NCI-H510A (cell line): ENCODE measurements at places on chromosomes 16 and 17.

- DNase-seq = no peak
These were observed 17.7 kb upstream of the CDH15 start for GRCh38 chr16:89153848-89154271.

DNA sequence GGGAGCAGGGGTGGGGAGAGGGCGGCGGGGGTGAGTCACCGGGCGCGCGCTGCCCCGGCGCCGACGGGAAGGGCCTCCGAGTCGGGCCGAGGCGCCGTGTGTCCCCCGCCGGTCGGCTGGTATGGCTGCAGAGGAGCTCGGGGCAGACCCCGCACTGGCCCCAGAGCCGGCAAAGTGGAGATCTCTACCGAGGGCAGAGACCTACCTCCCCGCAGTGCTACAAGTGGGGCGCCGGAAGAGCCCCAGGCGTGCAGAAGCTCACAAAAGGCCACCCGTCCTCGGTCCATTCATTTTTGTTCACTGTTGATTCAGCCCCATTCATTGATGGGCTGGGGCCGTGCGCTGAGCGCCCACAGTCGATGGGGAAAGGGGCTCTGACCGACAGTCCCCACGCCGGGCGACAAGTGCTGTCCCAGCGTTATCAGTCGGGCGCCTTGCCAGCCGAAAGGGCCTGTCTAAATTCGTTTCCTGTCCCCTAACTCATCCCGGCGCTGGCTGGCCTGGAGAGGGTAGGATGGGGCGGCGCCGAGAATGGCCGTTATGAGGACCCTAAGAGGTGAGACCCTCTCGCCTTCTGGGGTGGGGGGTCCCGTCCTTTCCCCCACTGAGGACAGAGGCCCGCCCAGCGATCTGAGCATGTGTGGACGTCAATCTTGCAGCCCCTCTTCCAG, 709 bp upstream of the ENO3 start:
- DNase-seq = peak; percentile 54

- DNase-seq = no peak
These were observed 20.1 kb upstream of the C16orf95 start for GRCh38 chr16:87337262-87337771.

DNA sequence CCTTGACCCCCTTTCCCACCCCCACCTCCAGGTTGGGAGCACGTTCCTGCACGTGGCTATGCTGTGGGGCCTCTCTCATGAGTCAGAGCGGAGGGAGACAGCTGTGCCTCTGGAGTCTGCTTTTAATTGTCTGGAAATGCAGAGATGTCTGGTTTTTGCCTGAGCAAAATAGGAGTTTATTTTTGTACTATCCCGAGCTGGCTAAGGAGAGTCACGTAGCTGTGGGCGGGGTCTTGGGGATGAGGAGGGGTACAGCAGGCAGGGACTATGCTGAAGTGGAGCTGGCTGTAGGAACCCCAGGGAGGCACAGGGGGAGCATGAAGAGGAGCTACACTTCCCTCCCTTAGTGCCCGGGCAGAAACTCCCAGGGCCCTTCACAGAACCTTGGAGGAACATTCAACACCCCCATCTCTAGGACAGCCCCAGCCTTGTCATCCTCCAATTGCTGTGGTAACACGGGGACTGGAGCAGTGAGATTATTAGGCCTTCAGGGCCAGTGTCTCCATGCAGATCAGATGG, 44.7 kb upstream of the LGALS9 start:
- no peak for DNase-seq

- DNase-seq = no peak
These were observed 622 bp downstream of the TOM1L2 start for GRCh38 chr17:17971431-17972125.

DNA sequence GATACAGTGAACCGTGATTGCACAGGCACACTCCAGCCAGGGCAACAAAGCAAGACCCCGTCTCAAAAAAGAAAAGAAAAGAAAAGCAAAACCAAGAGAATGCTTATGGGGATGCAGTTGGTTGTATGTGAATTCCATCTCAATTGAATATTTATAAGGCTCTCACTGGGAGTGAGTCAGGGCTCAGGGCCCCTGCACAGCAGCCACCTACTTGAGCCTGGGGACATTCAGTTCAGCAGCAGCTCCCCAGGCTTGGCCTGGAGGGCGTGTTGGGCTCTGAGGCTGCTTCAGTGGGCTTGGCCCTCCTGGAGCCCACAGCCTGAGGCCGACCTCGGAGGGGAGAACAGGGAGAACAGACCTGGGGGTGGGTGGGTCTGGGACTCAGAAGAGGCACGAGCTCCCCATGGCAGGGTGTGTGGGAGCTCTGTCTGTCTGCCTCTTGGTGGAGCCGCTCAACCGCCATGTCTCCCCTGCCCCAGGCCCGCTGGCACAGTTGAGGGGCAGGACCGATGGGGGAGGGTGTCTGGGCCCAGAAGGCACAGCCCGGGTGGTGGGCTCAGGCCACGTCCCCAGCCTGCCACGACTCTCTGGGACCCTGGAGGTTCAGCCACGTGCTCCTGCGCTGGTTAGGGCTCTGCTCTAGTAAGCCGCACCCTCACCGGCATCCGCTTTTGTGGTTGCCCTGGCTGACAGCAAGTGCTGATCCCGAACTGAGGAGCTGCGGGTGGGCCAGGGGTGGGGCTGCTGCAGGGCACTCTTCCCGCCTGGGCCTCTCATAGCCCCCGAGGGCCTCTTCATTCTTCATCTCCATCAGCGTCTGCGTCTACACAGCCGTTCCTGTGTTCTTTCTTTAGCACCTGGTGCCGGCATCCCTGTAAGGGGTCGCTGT, 24.8 kb downstream of the ZFPM1 start:
- no peak for DNase-seq

GRCh38 chr17:80834893-80835275, 156.8 kb upstream of the CHMP6 start:
- no peak for DNase-seq

- DNase-seq = peak; percentile 21
These were observed 4.3 kb upstream of the NUPR1 start for GRCh38 chr16:28543072-28543471.

DNA sequence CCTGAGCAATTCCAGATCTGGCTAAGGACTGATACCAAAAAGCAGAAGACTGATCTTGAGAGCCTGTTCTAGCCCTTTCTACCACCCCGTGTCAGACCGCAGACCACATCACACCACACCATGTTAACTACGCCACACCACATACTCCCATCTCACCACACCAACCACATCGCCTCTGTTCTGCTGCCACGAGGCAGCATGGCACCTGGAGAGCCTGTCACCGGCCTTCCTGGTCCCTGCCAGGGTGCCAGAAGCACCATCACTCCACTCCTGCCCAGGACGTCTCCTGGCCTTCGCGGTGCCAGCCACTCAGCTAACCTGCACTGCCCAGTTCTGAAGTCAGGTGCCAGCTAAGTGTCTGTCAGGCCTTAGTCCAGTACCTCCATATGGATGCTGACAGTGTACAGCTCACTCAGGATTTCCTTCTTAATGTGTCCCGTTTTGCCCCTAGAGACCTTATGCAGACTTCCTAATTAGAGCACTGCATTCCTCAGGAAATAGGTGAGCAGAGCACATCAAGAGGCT, 37.2 kb upstream of the BCAR1 start:
- DNase-seq = no peak

DNA sequence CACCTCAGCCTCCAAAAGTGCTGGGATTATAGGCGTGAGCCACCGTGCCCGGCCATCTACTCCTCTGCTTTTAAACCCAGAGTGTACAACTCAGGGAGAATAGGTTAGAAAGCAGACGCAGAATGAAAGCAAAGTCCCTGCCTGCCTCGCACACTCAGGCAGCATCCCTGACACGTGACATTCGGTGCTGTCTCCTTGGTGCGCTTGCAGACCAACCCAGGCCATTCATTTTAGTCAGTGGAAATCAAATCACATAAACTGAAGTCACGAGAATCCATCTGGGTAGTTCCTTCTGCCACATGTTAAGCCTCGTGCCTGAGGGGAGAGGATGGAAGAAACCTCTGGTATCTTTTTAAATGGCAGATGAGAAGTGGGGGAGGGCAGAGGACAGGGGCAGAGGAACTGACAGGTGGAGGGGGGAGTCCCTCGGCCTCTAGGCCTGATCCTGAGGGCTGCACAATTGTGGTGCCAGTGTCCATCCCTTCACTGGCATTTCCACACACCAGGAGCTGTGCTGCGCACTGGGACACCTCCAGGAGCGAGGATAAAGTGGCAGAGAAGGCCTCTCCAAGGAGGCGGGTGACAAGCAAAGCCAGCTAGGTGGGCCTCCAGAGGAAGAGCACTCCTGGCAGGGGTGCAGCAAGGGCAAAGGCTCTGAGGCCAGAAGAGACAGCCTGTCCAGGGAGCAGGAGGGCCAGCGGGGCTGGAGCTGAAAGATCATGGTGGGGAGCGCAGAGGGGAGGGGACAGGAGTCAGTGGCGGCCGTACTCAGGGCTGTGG, 196.3 kb downstream of the KATNIP start:
- DNase-seq = no peak
